ENCODE measurements at places on chromosomes 13 and 19.

- no peak for DNase-seq
These were observed 1373.7 kb downstream of the PCDH9 start for GRCh38 chr13:65856431-65856830.

- DNase-seq: peak; percentile 6
These were observed 88.6 kb downstream of the DPF1 start for GRCh38 chr19:38135150-38135998.

GRCh38 chr19:21910318-21910717 lies 74.3 kb upstream of the ZNF43 start:
- DNase-seq: no peak

DNA sequence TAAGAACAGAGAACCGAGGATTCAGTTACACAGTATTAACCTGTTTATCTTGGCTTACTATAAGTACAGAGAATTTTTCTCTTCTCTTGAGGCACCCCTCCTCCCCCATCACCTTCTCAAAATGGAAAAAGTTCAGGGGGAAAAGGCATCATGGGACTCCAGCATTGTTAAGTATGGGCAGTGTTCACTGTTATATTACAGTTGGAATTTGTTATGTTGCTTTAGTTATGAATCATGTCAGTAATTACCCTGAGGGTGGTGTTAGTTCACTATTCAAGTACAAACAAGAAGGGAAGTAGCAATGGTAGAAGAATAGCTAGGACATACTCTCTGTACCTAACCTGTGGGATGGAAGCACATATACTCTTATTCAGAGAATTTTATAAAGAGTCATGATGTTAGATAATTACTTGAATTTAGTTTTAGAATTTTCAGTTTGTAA lies 12.0 kb downstream of the LPAR6 start:
- DNase-seq: no peak

- no peak for DNase-seq
These were observed 82.6 kb upstream of the FARP1 start for GRCh38 chr13:98060282-98060681.

- peak; percentile 77 for DNase-seq
These were observed 64.4 kb upstream of the TM9SF2 start for GRCh38 chr13:99436686-99437416.

- DNase-seq: peak; percentile 57
These were observed 128.4 kb downstream of the DPF1 start for GRCh38 chr19:38095411-38096308.

- DNase-seq: peak; percentile 51
These were observed 10.1 kb upstream of the GTF2F1 start for GRCh38 chr19:6402837-6403608.

- no peak for DNase-seq
These were observed 516.6 kb upstream of the NBEA start for GRCh38 chr13:34425327-34425949.

- DNase-seq: no peak
These were observed 96.5 kb downstream of the DCT start for GRCh38 chr13:94382960-94383359.

GRCh38 chr13:110132225-110132982 lies 174.6 kb downstream of the COL4A1 start:
- no peak for DNase-seq

DNA sequence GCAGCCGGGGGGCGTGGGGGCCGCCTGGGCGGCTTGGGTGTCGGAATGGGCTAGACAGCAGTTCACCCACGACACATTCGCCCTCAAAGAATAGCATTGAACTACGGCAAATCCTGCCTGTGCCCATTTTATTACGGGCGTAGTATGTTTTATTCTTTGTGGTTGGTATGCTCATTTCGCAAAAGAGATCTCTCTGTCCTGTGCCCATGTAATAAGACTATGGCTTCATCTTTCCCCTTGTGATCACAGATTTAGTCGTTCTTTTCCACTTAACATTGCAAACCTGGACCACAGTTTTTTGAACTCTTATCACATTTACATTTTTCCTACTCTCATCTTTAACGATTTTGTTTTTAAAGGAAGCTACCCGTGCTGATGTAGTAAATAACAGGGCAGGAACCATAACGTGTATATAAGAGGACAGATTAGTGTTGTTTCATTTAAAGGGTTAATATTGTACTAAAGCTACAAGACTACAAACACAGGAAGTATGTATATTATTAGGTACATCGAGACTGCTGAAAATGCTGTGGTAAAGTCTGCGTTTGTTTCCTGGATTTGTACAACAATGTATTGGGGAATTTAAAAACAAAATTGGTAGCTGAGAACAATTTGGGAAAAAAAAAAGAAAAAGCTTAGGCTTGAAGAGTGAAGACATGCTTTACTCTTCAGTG lies 3.2 kb upstream of the MYCBP2 start:
- DNase-seq: no peak

- DNase-seq: no peak
These were observed 2.6 kb downstream of the VAV1 start for GRCh38 chr19:6774821-6775707.

DNA sequence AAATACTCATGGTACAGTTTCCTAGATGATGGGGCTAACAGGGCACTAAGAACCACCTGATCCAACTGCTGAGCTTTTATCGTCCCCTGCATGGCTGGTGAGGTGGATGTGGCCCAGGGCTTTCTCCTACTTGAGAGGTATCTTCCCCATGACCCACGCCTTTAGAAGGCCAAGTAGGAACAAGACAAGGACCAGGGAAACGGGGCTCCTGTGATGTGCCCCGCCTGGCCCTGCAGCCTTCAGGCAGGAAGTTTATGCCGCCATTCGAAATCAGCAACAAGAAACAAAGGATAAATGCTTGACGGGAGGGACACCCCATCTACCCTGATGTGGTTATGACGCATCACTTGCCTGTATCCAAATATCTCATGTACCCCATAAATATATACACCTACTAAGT lies 4.1 kb downstream of the NLRP13 start:
- no peak for DNase-seq

DNA sequence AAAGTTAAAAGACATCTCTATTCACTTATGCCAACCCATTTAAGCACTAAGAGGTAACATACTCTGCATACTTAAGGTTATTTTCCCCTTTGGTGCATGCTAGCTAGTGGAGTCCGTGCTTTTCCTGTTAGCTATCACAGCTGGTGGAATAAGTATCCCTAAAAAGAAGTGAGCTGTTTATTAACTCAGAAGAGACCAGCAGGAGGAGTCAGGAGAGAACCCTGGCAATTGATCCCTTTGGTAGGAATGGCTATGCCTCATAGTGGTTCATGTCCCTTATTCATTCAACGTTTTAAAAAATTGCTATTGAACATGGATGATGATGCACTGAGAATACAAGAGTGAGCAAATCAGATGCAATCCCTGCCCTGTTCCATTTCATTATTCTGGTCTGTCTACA lies 12.4 kb upstream of the NEK5 start:
- no peak for DNase-seq

DNA sequence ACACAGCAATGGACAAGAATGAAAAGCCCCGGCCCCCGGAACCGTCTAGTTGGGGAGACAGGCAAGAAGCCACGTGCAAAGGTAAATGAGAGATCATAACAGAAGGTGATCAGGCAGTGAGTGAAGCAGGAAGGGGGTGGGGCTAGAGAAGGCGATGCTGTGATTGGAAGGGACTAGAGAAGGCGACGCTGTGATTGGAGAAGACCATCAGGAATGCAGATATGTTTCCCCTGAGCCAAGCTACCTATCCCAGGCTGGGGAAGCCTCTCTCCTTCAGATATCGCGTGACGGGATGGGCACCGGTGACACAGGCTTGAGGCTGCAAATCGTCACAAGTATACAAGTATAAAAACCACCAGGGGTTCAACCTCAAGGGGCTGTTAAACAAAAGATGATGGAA lies 21.8 kb downstream of the DCAF15 start:
- no peak for DNase-seq

GRCh38 chr13:65826657-65827056 lies 1403.5 kb downstream of the PCDH9 start:
- DNase-seq: no peak

DNA sequence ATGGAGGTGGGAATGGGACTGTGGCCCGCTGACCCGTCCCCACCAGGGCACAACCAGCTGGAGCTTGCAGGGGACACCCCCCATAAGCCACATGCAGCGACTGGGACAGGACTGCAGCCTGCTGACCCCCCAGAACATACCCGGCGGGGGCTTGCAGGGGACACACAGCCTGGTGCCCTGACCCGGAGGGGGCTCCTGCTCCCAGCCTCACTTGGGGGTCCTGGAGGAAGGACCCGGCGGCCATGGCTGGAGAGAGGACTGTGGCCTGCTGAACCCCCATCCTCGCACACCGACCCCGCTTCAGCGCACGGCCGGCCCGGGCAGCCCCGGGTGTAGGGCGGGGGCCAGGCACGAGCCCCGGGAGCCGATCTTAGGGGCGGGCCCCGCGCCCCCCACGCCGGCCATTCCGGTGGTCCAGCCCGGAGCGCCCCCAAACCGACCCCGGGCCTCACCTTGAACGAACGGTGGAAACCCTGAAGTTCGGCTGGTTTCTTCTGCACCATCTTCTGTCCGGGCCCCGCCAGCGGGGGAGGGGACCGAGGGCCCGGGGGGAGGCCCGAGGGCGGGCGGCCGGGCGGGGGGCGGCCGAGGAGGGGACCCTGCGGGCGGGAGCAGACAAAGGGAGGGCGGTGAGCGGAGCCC lies 574 bp downstream of the MKNK2 start:
- DNase-seq: peak; percentile 70

GRCh38 chr13:98976941-98977340 lies 923 bp downstream of the DOCK9 start:
- no peak for DNase-seq

DNA sequence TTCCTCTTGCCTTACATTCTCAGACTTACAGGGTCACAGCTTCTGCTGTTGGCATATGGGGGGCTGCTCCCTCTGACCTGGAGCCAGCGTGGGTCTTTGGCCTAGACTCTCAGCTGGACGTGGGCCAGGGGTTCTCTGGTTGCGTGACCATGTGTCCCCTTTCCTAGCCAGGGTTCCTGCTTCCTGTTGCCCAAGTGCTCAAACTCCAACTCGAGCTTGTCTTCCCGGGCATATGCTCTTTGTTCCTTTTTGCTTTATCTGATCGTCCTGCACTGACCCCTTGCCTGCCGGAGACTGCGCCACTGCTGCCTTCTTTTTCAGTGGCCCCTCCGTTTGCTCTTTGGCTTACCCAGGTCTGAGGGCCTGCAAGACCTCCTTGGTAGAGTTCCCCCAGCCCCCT lies 25.3 kb upstream of the GPR183 start:
- DNase-seq: no peak

DNA sequence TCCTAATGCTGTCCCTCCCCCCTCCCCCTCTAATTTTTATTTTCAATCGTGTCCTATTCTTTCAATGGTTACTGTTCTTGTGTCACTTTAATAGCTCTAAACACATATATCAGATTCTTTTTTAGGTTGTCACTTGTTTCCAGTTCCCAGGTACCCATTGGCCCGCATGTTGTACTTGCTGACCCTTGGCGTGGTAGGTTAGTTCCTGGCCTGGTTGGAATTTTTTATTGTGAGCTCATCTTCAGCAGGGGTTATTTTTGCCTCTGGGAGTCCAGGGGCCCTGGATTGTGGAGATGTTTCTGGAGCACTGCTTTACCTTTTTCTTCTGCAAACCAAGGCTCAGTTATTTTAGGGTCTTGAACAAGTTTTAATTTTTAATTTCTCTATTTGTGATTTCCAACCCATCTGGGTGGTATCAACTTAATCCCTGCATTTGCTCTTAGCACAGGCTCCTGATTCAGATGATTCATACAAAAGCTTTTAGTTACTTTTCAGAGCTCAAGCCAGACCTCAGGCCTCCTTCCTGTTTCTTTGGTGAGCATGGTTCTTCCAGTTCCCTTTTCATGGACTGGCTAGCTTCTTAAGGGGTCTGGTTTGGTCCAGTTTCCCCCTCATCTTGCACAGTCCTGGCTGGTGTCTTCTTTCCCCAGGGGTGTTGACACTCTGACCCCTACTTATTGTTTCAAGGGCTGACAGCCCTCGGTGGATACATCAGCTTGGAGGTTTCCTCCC lies 220.5 kb downstream of the TM9SF2 start:
- no peak for DNase-seq

DNA sequence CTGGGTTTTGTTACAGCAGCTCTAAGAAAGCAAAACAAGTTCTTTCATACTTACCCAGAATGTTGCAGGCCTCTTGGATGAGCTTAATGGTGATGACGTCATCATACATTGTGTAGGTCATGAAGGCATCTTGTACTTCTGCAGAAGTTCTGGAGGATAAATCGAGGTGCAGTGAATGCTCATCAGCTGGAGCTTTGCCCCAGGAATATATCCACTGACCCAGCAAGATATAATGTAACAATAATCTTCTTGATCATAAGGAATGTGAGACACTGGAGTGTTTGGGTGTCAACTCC lies 63.0 kb downstream of the C13orf42 start:
- DNase-seq: no peak

GRCh38 chr13:101434486-101434885 lies 18.0 kb upstream of the ITGBL1 start:
- no peak for DNase-seq

GRCh38 chr19:19034204-19034624 lies 811 bp downstream of the ARMC6 start:
- DNase-seq: peak; percentile 19

GRCh38 chr13:106570299-106570852 lies 2.4 kb upstream of the ARGLU1 start:
- DNase-seq: no peak

GRCh38 chr13:114039471-114040141 lies 65.7 kb upstream of the C13orf46 start:
- DNase-seq: no peak

DNA sequence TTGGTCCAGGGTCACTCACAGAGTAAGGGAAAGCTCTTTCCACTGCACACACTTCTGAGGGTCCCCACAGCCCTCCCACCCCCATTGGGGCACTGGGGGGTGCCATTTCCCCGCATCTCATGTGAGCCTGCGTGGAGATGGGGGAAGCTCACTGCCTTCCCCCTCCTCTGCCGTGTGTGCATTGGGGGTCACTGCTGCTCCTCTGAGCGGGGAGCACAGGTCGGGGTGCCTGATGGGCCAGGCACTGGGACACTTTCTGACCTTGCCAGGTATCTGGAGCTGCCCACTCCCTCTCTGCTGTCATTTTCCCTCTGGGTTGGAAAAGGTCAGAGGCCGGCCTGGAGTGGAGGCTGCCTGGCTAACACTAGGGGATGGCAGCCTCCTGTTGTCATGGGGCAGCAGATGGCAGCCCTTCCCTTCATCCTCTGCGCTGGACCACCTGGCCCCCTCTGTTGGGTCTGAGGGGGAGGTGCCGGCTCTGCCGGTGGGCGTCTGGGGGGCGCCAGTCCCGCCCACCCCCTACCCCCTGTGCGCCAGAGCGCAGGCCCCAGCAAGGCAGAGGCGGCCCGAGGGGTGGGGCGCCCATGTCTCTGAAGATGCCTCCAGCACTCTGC lies 9.1 kb downstream of the SSBP4 start:
- peak; percentile 33 for DNase-seq

- DNase-seq: no peak
These were observed 406.0 kb downstream of the RFC3 start for GRCh38 chr13:34223984-34224383.

- no peak for DNase-seq
These were observed 118.5 kb downstream of the ABCC4 start for GRCh38 chr13:95182570-95183265.

Measured in right kidney (tissue), 9 donors.